ENCODE measurements at places on chromosomes 3 and 15.

GRCh38 chr3:137300703-137301102 is 342.9 kb downstream of the IL20RB start:
- DNase-seq = no peak

- no peak for DNase-seq
Measured at GRCh38 chr3:111668888-111669488, 73.8 kb upstream of the ZBED2 start.

- DNase-seq = no peak
Measured at GRCh38 chr15:83848315-83849050, 194.6 kb downstream of the ADAMTSL3 start.

DNA sequence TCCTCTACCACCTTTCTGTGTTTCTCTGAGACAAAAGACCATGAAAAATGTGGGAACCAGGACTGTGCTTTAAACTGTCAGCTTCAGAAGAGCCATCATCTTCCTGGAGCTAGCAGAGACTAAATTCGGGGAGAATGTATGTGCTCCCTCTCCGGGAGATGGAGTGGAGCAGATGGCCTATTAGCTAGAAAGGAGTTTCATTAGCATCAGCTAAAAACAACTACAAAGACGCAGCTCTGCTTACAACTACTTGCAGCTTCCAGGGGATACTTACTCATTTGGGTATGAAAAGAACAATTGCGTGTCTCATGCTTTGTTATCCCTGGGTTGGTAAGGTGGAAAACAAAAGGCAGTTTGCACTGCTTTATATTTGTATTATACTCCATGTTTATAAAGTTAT is 159.6 kb downstream of the MFSD1 start:
- no peak for DNase-seq

DNA sequence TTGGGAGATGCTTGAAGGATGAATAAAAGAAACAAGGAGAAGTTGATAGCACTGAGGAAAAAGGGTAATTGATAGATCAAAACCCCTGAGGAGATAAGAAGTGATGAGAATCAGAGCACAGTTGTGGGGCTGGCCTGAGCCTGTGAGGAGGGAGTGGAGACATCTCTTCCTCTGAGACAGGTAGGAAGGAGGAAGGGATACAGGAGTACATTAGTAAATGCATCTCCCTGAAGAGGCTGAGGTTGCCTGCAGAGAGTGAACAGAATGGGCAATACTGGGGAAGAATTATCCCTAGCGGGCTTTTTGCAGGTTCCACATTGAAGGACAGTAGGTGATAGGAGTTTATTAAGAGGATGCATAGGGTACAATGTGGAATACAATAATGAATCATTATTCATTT is 17.3 kb upstream of the SCAMP5 start:
- DNase-seq = no peak

GRCh38 chr3:122754929-122755328 is 38.7 kb downstream of the HSPBAP1 start:
- no peak for DNase-seq

- DNase-seq = no peak
Measured at GRCh38 chr3:10674578-10674977, 141.4 kb upstream of the SLC6A11 start.

DNA sequence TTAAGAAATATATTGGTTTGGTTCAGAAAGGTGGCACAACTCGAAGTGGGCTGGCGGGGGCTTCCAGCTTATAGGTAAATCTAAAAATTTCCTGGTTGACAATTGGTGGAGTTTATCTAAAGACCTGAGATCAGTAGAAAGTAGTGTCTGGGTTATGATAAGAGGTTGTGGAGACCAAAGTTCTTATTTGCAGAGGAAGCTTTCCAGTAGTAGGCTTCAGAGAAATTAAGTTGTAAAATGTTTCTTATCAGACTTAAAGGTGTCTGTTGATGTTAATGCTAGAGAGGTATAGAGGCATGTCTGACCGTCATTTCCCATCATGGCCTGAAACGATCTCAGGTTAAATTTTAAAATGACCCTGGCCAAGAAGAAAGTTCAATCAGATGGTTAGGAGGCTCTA is 565.2 kb upstream of the DPPA4 start:
- no peak for DNase-seq

GRCh38 chr3:17014709-17015108 is 130.0 kb downstream of the PLCL2 start:
- no peak for DNase-seq

GRCh38 chr3:16828815-16829214 is 55.9 kb upstream of the PLCL2 start:
- DNase-seq = no peak

DNA sequence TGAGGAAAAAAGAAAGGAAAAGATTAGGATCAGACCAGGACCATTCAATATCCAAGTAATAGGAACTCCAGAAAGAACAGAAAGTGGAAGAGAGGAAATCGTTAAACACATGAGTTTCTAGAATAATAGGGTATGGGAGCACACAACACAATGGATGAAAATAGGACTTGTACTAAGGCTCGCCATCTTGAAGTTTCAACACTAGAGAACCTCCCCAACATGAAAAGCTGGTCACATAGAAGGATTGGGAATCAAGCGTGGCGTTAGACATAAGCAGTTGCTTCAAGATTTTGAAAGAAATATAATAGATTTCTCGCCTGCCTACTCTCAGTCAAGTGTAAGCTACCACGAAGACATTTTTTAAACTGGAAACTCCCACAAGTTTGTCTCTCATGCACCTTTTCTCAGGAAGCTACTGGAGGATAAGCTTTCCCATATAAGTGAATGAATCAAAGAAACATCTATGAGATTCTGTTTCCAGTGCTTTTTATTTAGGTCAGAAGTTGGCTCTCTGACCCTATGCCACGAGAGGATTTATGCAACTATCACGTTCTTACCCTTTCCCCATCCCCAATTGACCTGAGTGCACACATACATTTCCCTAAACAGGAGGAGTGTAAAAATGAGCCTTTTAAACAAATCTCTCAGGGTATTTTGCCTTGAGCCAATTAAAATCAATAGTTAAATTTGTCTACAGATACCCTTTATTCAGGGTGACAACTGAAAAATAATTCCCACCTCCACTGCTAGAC is 45.2 kb downstream of the GHSR start:
- no peak for DNase-seq

- DNase-seq = no peak
Measured at GRCh38 chr15:50880206-50880605, 28.3 kb upstream of the AP4E1 start.

GRCh38 chr15:62940093-62940754 is 102.3 kb upstream of the TPM1 start:
- no peak for DNase-seq

DNA sequence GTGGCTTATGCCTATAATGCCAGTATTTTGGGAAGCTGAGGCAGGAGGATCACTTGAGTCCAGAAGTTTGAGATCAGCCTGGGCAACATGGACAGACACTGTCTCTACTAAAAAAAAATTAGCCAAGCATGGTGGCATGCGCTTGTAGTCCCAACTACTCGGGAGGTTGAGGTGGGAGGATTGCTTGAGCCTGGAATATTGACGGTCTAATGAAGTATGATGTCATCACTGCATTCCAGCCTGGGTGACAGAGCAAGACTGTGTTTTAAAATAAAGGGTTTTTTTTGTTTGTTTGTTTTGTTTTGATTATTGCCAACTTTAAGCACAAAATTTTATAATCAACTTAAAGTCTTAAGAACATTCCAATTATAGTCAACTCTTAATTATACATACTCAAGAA is 6.8 kb downstream of the PLSCR1 start:
- no peak for DNase-seq

DNA sequence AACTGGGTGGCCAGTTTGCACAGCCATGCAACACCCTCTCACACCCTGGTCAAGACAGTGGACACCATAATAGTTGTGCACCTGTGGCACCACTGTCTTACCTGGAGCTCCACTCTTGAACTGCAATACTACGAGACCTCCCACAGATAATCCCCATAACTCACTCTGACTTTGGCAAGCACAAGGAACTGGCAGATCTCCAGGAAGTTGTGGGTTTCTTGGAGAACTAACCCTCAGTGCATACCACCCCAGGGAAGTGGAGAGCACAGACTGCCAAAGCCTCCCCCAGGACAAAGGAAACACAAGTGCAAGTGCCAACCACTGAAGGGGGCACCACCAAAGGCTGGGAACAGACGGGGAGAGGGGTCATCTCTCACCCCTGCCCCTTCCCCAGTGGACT is 318.6 kb downstream of the SUCLG2 start:
- no peak for DNase-seq

DNA sequence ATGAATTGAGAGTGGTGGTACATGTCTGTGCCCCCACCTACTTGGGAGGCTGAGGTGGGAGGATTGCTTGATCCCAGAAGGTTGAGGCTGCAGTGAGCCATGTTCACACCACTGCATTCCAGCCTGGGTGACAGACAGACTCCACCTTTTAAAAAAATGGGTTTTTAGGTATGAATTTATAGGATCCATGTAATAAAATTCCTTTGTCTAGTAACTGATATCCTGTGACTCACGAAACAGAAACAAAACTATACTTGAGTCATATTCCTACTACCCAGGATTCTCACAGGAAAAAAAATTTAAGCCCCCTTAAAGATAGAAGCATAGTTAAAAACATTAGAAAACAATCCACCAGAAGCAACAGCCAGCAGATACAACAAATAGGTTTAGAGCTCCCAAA is 10.0 kb upstream of the CRTC3 start:
- no peak for DNase-seq

DNA sequence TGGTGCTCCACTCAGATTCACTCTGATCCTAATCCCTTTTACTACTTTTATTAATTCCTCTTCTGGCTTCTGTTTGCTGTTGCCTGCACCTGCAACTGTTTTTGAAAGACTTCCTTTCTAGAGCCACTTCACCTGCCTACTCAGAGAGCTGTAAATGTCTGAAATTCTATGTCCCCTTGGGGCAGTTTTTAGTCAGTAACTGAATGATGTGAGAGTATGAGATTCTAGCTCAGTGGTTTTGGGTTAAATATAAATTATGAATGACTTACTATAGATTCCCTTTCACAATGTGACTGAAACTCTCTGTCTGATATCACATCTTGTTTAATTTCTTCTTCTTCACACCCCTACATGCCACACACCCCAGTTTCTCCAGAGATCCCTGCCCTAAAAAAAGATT is 47.8 kb upstream of the LRRC3B start:
- DNase-seq = no peak

DNA sequence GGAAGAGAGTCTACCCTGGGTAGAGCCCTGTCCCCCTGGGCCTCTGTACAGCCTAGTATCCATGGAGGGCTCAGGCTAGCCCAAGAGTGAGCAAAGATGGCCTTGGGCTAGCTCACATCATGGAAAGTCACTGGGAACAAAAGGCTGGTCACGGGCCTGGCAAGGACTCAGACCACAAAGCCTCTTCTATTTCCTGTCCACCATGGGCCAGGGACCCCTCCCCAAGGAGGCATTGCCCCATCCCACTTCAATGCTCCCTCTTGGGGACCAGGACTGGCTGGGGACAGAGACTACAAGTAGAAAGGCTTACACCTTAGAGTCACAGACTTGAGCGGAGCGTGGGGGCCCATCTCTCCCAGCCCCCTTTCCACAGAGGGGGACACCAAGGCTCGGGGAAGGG is 16.9 kb downstream of the DUSP7 start:
- DNase-seq = no peak

DNA sequence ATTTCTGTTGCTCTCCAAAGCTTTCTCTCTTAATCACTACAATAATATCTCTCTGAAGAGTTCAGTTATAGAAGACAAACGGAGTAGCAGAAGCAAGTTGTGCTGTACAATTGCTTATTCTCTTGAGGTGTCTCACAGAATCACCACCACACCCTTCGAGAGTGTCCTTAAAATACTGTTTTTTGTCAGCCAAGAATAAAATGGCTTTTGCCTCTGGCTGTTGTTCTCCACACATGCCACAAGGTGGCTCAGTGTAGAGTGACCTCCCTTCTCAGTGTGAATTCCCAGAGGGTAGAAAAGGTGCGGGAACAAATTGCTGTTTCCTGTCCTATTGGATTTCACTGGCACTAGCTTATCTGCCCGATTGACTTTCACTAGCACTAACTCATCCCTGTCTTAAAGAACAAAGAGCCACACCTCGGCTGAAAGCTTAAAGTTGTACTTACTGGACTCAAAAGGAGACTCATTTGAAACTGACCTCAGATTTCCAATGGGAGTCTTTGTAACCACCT is 134.2 kb upstream of the SATB1 start:
- no peak for DNase-seq

GRCh38 chr3:160446522-160447056 is 3.0 kb downstream of the TRIM59 start:
- DNase-seq = no peak

- DNase-seq = no peak
Measured at GRCh38 chr3:8648909-8649741, 4.5 kb upstream of the SSUH2 start.

DNA sequence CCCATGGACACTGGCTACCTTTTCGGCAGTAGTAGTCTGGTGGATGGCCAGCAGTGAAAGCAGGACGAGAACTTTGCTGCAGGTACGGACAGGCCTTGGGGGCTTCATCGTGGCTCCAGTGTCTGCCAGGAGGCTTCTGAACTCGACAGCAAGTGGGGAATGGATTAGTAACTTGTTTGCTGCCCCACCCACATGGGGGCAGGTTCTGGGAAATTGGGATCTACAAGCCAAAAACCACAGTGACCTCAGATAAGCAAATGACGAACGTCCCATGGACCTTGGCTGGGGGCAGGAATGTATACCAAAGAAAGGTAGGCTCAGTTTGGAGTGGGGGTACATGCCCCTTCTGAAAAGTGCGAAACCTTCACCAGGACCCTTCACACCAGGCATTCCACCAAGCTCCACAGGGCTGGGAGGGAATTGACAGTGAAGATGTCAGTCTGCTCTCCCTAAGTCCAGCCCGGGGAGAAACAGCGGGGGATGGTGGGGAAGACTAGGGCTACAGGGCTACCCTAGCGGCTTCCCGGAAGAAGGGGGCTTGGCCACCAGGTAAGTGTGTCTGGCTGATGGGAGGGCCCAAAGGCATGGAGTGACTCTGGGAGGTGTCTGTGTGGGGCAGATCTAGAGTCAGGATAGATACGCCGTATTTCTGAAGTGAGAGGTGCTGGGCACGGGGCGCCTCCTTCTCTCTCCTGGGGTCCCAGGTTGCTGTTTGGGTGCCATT is at the start of gene ITIH4:
Gene ITIH4 (minus strand): TSS at position 138 of the 724 bp plus-strand sequence. CDS start 30 bp downstream, at position 108.
- no peak for DNase-seq

DNA sequence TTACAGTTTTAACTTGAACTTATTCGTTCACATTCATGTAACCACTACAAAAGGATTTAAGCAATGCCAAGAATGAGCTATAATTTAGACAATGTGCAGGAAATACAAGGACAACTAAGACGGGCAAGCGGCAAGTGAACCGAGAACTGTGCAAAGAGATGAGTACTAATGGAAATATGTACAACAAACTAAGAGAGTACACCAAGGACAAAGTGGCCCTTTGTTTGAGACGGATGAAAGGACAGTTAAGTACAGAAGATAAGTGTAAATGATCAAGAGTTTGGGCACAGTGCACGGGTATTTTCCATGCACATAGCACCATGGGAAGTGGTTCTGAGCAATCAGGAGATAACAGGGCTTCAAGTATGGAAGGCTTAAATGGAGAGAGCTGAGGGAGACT is 281.7 kb downstream of the ROBO2 start:
- no peak for DNase-seq

GRCh38 chr3:77648214-77648613 is 608.3 kb downstream of the ROBO2 start:
- no peak for DNase-seq

GRCh38 chr15:67835297-67836133 is 4.3 kb downstream of the RNU6-1 start:
- no peak for DNase-seq

GRCh38 chr3:106631373-106632108 is 745.7 kb upstream of the CCDC54 start:
- DNase-seq = no peak

- DNase-seq = no peak
Measured at GRCh38 chr3:153008226-153008625, 153.8 kb upstream of the RAP2B start.

- DNase-seq = no peak
Measured at GRCh38 chr3:181464033-181464694, 247.6 kb upstream of the SOX2 start.

All from activated naive CD4-positive, alpha-beta T cell (primary cell).